ENCODE measurements at places on chromosomes 7 and 10.
A peak's percentile ranks its signal among the peaks of the same experiment; 100 is the strongest.

DNA sequence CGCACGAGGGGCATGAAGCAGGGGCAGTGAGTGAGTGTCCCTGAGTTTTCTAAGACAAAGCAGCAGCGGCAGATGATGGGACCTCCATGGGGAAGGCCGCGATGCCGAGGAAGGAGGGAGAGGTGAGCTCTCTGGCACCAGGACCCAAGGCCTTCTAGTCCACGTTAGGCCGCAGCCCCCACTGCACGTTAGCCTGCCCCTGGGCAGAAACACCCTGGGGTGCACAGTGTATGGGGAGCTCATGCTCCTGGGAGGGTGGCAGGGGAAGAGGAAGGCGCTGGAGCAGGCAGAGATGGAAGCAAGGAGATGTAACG lies 97.3 kb upstream of the IKZF1 start:
- DNase-seq: no peak

DNA sequence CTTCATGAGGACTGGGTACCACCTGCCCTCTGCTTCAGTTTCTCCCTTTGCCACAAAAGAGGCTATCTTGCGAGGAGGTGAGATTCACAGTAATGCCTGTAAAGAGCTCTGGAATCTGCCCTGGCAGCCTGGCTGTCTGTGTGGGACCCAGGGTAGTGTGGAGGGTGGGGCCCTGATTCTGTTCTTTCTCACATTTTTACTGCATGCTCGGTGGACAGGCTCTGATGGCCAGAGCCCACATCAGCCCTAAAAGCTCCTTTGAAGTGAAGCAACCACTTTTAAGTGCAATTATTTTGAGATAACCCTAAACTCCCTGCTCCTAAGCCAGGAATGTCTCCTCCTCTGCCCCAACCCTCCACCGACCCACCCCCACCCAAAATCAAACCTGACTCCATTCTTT lies 92.1 kb upstream of the PODXL start:
- DNase-seq: no peak

GRCh38 chr7:95531605-95532219 lies 46.0 kb downstream of the ASB4 start:
- DNase-seq: no peak

DNA sequence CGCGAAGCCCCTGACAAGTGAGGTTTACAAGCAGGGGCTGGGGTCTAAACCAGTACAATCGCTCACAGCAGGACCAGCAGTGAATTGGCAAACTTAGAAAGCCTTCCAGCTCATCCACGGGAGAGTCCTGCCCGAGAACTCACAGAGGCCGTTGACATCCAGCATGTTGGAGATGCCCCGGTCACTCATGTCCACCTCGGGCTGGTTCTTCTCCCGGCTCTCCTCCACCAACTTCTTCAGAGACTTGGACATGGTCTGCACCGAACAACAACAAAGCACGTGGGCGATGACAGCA lies 447 bp downstream of the RSU1 start:
- DNase-seq: no peak

- no peak for DNase-seq
Observed at GRCh38 chr10:73247509-73248258, 629 bp upstream of the DNAJC9 start.

- no peak for DNase-seq
Observed at GRCh38 chr10:67837541-67838314, at the start of gene DNAJC12. DNAJC12 (minus strand) TSS chr10:67838188; CDS start chr10:67838011, 177 bp downstream.

DNA sequence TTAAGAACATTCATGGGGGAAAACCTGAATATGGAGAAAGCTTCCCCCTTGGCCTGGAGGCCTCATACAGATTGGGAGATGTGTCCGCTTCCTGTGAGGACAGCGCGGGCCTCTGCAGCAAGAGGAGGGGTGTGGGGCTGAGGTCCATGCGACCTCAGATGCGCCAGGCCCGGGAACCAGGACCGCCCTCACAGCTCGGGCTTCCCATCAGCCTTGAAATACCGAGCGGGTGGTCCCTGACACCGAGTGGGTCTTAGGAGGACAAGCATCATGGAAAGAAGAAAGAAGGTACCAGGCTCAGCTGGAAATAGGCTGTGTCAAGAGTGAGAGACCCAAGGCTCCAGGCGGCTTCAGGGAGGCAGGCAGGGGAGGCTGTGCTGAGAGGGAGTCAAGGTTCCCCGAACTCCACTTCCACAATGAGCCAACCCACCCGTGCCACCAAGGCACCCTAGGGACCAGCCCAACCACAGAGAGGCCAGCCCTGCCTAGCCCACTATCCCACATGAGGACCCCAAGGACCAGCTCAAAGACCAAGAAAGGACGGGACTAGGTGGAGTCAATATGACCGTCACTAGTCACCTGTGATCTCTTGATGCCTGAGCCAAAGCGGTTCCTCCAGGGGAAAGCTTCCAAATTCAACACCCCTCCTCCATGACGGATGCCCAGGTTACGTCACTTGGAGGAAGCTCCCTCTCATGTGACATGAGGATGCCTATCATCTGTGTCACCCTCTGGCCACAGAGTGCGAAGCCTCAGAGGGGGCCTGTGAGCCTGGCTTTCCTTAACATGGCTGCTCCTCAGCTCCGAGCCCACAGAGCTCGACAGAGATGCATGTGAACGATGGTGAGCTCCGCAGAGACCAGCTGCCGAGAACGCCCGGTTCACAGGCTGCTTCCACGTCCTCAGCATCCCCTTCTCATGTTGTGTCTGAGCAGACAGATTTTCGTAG lies 103.7 kb downstream of the TCERG1L start:
- DNase-seq: no peak

GRCh38 chr10:59709395-59710125 lies at the start of gene SLC16A9:
SLC16A9 (minus strand) TSS chr10:59709850; CDS start chr10:59684291, 25,559 bp downstream.
- peak; percentile 5 for DNase-seq

GRCh38 chr7:2437136-2437535 lies 33.7 kb downstream of the CHST12 start:
- no peak for DNase-seq

- no peak for DNase-seq
Observed at GRCh38 chr7:10239695-10240345, 733.9 kb upstream of the PHF14 start.

All from T-cell (primary cell).